Fibroblast of skin of back (primary cell): ENCODE measurements at places on chromosomes 1 and 21.

DNA sequence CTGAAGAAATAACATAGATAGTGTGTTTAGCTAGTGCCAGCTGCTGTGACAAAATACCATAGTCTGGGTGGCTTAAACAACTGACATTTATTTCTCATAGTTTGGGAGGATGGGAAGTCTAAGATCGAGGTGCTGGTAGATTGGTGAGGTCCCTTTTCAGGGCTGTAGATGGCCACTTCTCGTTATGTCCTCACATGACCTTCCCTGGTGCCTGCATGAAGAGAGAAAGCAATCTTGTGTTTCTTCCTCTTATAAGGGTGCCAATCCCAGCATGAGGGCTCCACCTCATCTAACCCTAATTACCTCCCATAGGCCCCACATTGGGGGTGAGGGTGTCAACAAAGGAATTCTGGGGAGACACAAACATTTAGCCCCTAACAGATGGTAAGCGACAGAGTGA lies 9.3 kb downstream of the MTARC2 start:
- no peak for DNase-seq

DNA sequence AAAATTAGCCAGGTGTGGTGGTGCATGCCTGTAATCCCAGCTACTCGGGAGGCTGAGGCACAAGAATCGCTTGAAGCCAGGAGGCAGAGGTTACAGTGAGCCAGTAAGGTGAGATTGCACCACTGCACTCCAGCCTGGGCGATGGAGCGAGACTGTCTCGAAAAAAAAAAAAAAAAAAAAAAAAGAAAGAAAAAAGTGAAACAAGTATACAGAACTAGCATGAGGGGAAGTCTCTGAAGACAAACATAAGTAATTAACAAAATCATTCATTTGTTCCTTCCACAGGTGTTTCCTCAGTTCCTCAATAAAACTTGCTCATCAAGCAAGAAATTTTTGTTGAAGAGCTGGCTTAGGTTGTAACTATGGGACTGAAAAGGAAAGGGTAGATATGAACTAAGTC lies 52.2 kb upstream of the CNN3 start:
- no peak for DNase-seq

DNA sequence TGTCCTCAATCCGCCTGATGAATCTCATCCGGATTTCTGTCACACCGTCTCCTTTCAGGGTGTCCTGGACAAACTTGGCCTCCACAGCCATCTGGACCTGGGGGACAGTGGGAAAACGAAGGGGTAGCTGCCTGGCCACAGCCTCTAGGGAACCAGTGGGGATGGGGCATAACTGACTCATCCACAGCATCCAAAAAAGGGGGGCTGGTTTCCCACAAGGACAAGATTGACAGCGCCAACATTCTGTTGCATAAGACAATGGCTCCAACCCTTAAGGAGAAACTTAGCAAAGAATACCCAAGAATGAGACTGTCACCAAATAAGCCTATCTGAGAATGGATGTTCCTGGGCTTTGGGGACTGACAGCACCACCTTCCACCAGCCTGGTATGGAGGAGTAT lies 12.1 kb downstream of the TRAPPC3 start:
- no peak for DNase-seq

DNA sequence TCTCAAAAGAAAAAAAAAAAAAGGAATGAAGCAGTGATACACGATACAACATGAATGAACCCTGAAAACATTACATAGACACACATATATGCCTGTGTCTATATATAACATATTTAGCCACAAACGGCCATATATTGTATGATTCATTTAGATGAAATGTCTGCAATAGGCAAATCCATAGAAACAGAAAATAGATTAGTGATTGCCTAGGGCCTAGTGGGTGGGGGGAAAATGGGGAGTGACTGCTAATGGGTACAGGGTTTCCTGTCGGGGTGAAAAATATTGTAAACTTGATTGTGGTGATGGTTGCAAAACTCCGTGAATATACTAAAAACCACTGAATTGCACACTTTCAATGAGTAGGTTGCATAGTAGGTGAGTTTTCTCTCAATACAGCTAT lies 6.0 kb upstream of the H6PD start:
- DNase-seq, result peak; percentile 73

GRCh38 chr1:7299994-7300393 lies 471.1 kb upstream of the VAMP3 start:
- peak; percentile 91 for DNase-seq

GRCh38 chr1:212366901-212367300 lies 47.8 kb downstream of the PACC1 start:
- DNase-seq, result peak; percentile 24

DNA sequence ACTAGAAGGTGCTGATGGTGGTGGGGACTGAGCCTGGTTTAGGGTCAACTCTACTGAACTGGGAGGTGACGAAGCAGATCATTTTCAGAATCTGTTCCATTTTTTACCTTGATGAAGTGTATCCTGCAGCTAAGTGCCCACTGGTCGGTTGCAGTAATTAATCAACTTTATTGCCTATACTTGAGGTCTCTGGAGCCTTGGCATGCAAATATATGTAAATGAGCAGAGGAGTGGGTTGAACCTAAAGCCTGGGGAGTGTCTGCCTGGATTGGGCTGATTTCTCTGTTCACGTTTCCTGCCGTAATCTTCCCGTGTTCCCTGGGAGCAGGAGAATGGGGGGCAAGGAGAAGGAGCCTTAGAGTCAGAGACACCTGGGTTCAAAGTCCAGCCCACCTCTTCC lies 286.8 kb downstream of the PTPRU start:
- no peak for DNase-seq

GRCh38 chr1:32336591-32336932 lies 529 bp upstream of the MARCKSL1 start:
- DNase-seq, result no peak

- DNase-seq, result no peak
These were observed 101.9 kb upstream of the SOD1 start for GRCh38 chr21:31557421-31558188.

DNA sequence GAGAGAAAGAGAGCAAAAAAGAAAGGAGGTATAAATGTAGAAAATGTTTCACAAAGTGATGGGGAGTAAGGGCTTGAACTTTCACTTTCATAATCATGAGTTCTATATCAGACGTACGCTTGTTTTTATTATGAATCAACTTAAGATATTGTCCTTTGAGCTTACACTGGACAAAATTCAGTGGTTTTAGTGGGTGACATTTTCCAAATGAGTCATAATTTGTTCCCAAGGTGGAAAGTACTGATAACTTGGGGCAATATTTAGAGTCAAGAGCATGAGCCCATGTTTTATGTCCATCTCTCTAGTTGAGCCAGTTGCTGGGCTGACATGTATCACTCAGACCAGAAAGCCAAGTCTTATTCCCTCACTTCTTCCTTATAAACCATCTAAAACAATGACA lies 161.6 kb downstream of the CHRM3 start:
- DNase-seq, result no peak

DNA sequence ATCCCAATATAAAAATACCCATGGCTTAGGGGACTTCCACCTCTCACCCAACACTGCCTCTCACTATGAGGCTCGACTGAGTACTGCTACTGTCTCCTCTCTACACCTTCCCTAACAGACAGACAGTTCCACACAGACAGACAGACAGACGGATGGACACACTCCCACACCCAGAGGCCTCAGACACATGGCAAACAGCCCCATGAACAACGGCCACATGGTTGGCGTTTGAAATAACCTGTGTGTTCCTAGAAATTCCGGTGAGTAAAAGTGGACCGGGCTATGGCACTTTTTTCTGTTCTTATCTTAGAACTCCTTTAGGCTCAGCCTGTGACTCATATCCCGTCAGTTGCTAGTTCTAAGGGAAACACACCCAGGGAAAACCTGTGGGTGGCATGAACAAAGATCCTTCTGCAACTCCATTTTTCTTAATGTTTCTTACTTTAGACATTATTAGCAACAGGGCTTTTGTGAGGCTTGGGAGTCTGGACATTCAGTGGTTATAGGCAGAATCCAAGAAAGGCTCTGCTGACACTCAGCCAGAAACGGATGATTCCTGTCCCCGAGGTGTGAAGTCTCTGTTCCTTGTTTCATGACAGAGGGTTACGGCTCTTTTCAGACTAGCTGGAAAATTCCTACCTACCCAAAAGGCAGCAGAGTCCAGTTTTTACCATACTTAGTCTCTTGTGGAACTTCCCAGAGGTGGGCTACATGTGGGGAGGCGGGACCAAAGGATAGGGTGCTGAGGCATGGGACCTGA lies 90.5 kb upstream of the TLR5 start:
- DNase-seq, result peak; percentile 78

- DNase-seq, result no peak
These were observed 226.0 kb downstream of the RPS6KC1 start for GRCh38 chr1:213277036-213277435.

- DNase-seq, result no peak
These were observed 203.8 kb downstream of the LMX1A start for GRCh38 chr1:165152727-165153126.

- no peak for DNase-seq
These were observed 335.2 kb downstream of the HHAT start for GRCh38 chr1:210663730-210664573.
